ENCODE measurements at places on chromosomes 3 and 15.

DNA sequence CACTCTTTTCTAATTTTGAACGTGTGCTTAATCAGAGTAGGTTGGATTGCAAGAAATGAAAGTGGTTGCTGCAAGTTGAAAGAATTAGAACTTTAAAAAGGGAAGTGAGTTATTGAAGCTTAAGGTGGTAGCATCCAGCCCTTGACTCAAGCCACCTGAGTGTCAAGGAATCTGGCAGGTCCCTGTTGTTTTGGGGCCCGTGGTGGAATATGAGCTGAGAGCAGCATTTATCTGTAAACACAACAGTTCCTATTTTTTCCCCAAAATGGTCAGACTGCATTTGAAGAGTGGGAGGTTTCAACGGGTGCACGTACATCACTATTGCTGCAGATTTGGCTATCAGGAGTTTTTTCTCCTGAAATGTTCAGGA is 1.7 kb downstream of the ITPR1 start:
- no peak for DNase-seq

- no peak for DNase-seq
These were observed 56.3 kb upstream of the MRPS22 start for GRCh38 chr3:139287557-139287956.

GRCh38 chr3:160312014-160312624 is 86.9 kb downstream of the C3orf80 start:
- DNase-seq, result no peak

DNA sequence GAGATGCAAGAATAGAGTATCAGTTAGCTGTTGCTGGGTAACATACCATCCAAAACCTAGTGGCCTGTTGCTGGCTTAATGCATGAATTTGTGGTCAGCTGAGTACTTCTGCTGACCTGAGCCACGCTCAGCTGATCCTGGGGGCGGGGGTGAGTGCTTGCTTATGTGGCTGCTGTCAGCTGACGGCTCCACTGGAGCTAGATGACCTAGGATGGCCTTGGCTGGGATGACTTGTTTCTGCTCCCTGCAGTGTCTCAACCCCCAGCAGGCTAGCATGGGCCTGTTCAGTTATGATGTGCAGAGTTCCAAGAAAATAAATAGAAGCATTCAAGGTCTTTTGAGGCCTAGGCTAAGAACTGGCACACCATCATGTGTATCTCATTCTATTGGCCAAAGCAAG is 63.9 kb downstream of the FBLN2 start:
- DNase-seq, result no peak
